ENCODE measurements at places on chromosomes 2 and 18.

- DNase-seq = no peak
Measured at GRCh38 chr2:237150831-237151375, 65.2 kb downstream of the COPS8 start.

DNA sequence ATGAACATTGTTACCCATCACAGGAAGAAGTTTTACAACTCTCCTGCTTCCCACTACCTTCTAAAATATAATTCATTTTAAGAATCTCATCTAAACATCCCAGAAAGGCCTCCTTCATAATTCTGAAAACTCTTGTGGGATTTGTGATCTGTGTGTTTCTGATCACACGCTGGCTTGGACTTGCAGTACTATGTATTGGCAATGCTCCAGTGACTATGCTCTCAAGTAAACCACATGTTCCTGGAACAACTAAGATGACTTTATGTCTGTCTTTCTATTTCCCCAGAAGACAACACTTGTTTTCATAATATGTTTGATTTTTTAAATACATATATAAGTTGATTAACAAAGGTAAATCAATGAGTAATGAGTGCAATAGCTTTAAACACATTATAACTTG is 376.6 kb upstream of the NETO1 start:
- DNase-seq = no peak

- DNase-seq = no peak
Measured at GRCh38 chr2:158533009-158533408, 76.3 kb downstream of the PKP4 start.

DNA sequence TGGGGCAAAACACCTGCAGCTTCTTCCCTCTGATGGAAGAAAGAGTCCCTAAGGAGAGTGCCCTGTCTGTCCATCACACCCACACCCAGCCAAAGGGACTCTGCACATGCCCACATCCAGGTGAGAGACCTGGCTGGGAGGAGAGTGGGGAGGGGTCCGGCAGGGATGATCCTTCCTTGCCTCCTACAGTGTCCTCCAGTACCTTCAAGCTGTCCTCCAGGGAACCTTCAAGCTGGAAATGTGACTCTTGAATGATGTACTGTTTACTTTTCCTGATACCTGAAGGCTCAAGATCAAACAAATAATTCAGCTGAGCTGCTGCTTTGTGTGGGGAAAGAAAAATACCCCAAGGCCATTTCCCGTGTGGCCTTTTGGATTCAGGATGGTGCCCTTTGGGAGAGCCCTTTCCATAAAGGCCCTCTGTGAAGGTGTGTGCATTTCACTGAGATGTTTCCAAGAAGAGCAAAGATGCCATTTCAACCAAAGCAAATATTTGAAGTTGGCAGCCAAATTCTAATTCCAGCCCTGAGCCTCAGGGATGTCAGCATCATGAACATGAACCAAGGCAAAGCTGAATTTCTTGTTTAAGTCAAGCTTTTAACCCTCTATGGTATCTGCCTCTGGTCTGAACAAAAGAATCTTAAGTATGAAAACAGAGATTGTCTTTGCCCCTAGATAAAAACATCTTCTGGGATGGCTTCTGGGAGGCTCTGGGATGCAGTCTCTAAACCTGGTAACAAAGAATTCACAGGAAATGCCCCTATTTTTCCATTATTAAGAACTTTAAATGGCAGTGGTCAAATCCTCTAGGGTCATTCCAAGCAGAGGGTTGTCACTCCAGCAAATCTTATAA is 11.1 kb downstream of the EVA1A start:
- no peak for DNase-seq

- DNase-seq = no peak
Measured at GRCh38 chr18:37714691-37715090, 149.1 kb upstream of the CELF4 start.

DNA sequence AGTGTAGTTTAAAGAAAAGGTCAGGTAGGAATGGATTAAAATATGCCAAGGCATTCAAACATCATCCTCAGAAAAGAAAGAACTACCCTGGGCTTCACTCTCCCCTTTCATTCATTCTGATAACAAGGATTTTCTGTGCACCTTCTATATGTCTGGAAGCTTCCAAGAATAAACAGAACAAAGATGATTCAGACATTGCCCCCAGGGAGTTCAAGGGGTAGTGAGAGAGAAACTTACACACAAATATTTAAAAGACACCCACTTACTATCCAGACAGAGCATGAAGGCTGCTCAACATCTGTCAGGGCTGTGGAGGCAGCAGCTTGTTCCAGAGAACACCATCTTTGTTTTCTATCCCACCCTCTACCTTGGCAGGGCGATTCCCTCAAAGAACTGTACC is 140.5 kb downstream of the ALK start:
- DNase-seq = no peak

- no peak for DNase-seq
Measured at GRCh38 chr2:239946562-239946863, 78.6 kb downstream of the NDUFA10 start.

GRCh38 chr2:172612051-172612450 is 56.2 kb downstream of the PDK1 start:
- DNase-seq = peak; percentile 80

DNA sequence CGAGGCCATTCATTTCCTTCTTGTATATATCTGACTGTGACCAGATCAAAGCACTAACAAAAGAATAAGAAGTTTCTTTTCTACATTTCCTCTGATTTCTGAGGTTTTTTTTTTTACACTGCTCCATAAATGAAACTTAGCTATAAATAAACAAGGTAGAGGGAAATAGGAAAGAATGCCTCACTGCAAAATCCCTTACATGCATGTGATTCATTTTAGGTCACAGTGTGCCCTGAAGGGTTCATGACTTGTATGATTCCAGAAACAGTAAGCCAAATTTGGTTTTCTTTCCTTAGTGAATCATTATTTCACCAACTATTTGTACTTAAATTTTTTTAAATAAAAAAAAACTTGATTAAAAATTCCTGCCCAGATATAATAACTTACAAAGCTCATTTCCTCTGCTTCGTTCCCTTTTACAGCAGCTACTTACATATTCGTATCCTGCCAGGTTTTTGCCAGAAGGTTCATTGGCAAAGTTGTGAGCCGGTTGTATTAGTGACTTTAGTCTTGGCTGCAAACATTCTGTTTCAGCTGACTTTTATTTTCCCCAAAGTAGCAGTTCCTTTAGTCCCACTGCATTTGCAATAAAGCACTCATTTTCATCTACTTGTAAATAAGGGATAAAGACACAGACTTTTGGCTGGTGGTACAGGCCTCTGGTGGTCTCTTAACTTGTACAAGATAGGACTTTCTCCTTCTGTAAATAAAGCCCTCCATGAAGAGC is 58.6 kb downstream of the LRP2 start:
- no peak for DNase-seq

Measured in stomach (tissue), 19 donors.